ENCODE measurements at places on chromosomes 6 and 20.

- DNase-seq, result no peak
These were observed 71.4 kb upstream of the UFL1 start for GRCh38 chr6:96450082-96450769.

DNA sequence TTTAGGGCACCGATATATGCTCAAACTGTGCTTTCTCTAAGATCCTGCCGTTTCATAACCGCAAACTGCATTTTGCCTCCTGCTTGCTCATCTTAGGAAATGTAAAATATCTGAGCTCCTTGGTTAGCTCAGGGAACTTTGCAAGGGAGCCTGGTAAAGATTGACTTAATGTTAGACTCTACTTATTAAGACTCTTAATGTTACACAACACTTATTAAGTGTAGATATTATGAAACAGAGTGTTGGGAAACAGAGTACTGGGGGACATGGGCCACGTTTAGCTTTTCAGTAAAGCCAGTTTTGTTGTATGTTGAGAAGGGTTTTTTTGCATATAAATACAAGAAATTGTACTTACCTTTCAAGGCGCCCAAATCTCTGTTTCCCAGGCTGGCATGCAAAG is 1.9 kb downstream of the LTV1 start:
- no peak for DNase-seq

DNA sequence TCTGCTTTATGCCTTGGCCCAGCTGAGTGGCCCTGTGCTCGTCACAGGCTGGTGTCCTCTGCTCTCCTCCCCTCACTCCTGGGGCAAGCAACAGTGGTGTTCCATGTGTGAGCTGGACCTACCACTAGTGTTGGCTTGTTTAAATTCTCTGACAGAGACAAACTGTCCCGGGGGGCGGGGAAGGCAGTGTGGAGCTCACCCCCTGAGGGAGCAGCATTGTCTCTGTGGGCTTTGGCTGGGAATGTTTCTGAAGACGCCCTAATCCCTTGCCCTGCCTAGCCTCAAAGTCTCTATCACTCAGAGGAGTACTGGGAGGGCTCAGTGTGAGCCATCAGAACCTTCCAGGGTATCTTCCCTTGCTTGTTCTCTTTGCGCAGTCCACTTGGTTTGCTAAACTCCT is 5.2 kb upstream of the VEGFA start:
- DNase-seq, result no peak

GRCh38 chr6:2187826-2188225 is 57.6 kb downstream of the GMDS start:
- DNase-seq, result no peak

DNA sequence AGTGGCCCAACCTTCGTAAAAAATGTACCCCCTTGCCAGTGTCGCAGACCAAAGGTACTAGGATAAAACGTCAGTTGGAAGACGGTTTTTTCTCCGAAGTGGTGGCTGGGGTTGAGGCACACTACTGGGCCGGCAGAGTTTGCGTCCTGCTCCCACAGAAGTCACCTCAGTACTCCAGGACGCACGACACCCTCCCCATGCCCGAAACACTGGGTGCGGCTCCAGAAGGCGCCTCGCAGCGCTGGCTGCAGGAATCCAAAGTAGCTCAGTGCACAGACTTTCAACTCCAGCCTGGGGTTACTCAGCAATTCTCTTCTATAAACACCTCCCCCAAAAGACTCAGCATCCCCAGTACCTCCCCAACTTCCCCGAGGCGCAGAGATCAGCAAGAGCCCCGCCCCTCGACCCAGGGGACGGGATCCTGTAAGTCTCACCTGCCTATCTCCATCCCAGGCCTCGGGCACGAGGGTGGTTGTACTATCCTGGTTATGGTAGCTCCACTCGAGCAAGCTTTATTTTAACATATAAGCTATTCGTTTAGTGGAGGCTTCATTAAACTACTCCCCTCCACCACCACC is 88.2 kb downstream of the ZFP64 start:
- DNase-seq, result no peak

DNA sequence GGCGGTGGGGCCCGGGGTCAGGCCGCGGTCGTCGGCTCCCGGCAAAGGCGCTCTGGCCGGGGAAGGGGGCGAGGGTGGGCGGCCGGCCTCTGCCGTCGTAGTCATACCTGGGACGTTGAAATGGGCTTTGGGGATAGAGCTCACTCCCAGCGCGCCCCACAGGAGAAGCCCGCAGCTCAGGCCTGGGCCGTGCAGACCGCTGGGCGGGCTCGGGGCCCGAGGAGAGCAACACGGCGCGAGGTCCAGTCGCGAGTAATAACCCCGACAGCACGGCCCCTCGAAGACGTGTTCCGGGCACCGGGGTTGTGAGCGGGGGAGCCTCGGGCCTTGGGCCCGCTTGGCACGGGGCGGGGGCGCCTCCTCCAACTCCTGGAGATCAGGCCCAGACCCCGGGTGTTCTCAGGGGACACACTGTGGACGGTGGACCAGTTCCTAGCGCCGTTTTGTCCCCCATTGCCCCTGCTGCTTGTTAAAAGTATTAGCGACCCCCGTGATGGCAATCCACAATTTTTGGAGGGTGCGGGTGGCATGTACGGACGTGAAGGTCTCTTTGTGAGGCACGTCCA is 10.9 kb downstream of the FOXC1 start:
- DNase-seq, result no peak

DNA sequence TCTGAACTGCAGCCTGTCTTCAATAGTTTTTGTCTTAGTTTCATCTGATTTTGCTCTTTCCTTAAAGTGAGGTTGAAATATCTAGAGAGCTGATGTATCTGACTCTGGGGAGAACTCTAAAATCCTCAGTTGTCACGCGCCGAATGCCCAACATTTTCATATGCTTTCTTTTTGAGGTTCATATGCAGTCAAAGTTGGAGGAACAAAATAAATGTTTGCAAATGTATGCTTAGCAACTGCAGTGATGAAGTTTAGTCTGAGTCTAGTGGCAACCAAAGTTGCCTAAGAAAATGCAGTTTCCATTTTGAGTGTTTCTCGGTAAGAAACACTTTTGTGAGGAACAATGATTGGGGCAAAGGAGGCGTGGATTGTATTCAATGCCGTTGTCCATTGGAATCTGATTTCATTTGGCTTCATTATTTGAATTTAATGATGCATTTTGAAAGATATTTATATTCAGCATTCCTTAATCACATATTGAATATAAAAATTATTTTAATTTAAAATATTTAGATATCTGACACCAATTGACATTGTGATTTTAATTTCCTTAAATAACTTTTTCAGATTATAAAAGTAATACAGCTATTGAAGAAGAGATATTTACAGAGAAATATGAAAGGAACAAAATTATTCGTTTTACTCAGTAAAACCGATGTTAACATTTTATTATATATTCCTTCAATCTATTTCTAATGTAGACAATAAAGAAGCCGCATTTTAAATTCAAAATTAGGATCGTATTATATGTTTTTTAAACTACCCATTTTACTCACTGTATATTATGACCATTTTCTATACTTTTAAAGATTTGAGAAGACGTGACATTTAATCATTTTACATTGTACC is 122.0 kb downstream of the PLEKHG1 start:
- no peak for DNase-seq

DNA sequence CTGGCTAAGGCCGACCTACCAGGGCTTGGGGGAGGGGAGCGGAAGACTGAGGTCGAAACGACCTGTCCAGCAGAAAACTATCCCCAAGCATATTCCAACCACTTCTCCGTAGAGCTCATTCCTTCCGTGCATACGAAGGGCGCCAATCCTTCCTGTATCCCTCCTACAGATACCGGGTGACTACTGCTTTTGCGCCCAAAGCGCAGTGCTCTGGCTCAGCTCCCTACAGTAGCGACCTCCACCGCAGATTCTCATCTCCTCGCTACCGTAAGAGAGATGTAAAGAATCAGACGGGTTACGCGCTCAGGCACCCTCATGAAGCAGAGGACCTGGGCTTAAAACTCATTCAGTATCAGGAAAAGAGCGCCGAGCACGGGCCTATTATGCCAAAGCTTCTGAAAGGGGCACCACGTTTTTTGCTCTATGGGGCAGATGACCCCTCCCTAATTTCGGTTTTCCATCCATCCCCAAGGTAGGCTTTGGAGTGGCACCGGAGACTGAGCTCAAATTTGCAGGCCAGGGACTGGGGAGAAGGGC is 563 bp upstream of the NNAT start:
- no peak for DNase-seq

DNA sequence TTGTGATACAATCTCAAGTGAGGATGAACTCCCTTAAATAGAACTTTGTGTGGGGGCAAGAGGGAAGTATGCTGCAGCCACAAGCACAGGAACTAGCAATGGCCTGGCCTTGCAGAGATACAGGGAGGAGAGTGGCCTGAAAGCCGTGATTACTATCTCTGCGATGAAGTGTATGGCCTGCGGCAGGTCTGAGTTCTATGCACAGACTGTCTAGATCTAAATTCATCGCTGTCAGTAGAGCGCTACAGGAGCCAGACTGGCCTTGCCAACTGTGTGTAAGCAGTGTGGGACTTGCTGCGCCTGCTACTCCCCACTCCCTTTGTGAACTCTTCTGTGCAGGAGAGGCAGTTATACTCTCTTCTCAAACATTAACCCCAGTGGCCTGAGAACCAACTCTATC is 997.0 kb downstream of the GRIK2 start:
- no peak for DNase-seq

GRCh38 chr20:312067-312466 is 13.3 kb upstream of the SOX12 start:
- no peak for DNase-seq

GRCh38 chr6:7975764-7976146 is 65.2 kb upstream of the TXNDC5 start:
- no peak for DNase-seq

- DNase-seq, result no peak
These were observed 658 bp downstream of the CUL7 start for GRCh38 chr6:43052842-43053544.

DNA sequence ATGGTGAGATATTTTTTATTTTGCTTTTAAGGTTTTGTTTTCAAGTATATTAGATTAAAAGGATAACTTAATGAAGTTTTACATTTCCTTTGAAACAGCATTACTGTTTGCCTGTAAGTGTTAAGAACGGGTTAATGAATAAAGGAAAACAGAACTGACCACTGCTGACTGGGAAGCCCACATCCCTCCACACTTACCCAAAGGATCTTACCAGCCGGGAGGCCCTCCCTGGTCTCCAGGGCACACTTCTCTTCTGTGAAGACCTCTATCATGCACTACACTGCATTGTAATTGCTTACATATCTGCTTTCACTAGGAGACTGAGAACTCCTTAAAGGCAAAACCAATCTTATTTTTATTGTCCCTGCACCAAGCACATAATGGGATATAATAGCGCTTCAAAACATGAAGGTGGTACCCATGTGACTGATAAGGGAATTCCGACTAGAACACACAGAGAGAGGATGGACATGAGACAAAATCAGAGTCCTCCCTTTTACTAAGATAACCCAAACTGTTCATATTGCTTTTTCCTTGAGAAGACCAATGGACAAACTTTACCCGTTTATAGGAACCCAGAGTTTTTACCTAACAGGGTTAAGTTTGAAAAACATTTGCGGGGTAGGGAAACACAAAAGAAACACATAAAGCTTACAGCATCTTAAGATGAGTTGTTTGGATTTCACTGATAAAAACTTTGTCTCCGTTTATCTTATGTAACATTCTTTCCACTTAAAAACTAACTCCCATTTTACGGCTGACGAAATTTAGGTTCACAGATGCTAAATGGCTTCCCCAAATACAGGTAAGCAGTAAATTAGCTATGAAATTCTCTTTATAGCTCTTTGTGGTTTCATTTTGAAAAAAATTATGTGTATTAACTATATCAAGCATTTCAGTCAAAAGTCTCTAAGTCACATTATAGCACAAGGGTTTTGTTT is 8.7 kb downstream of the EZR start:
- no peak for DNase-seq

GRCh38 chr6:132734694-132735236 is 20.9 kb upstream of the VNN1 start:
- no peak for DNase-seq

DNA sequence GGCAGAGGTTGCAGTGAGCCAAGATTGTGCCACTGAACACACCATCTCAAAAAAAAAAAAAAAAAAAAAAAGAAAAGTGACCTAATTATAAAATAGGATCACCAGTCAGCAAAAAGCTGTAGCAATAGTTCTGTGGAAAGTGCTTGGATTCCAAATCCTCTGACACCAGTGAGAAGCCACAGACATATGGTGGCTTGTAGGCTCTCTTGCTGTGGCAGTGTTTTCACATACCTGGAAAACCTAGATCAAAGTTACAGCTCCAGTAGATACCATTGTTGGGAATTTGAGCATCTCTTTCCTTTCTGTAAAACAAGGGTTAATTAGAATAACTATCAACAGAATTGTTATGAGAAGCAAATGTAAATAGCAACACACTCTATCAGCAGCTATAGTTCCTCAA is 4.1 kb downstream of the CCDC170 start:
- no peak for DNase-seq

DNA sequence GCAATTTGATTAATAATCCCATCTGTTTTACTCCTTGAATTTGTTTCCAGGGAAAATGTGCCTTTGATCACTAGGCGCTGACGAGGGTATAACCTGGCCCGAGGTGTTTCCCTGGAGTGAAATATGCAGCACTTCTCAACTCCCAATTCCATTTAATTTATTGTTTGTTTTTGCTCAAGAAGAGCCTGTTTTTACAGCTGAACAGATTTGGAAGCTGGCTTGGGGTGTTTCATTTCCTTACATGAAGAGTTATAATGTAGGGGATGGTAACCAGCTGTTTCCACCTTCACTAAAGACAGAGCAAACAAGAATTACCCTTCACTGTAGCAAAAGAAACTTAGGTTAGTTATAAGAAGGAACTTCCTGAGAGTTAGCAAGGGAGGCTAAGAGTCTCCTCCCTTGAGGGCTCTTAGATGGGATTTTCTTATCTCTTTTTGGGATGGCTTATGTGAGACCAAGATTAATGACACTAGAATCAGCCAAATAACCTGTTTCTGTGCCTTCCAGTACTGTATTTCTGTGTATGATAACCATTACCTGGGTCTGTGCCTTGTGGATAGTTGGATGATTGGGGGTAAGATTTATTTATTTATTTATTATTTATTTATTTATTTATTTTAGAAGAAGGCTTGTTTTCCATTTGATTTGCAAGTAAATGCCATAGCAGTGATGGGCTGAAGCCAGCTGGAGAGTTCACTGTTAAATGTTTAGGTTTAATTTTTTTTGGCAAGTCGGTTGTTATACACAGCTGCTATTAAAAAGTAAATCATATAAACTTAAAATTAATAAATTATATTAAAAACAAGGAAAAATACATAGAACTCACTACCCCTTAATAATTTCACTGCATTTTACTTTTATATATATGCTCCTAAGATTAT is 162.2 kb upstream of the BMP2 start:
- no peak for DNase-seq

All from astrocyte of the cerebellum (primary cell).